ENCODE measurements at places on chromosomes 1 and 21.

DNA sequence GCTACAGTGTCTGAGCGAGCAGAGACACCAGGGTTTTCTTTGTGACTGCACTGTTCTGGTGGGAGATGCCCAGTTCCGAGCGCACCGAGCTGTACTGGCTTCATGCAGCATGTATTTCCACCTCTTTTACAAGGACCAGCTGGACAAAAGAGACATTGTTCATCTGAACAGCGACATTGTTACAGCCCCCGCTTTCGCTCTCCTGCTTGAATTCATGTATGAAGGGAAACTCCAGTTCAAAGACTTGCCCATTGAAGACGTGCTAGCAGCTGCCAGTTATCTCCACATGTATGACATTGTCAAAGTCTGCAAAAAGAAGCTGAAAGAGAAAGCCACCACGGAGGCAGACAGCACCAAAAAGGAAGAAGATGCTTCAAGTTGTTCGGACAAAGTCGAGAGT, 2.7 kb downstream of the ZBTB18 start:
- no peak for DNase-seq

DNA sequence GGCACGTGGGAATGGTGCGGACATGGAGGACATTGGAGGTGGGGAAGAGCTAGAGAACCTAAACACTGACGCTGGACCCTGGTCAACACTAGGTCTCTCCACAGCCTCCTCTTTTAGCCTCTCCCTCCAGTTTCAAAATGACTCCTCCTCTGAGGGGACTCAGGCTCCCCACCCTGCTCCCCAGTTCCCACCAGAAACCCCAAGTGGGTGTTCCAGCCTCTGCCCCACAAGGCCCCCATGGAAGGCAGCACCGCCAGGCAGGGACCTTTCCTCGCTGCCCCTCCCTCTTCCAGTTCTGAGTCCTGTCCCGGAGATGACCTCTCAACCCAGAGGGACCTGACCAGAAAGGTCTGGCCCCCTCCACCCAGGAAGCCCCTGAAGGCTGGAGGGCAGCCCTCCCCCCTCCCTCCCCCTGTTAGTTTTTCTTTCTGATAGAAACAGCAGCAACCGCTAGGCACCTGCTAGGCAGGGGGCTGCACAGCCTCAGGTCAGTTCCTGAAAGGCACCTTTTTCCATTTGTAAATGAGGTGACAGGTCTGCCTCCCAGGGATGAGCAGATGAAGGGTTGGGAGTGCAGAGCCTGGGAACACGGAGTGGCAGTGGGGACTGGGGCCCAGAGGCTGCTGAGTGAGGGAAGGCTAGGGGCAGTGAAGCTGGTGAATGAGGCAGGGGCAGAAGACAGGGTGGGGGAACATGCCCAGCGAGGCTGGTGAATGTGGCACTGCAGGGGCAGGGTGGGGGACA, 9.3 kb upstream of the ITGB2 start:
- no peak for DNase-seq

- DNase-seq: peak; percentile 46
Observed at GRCh38 chr1:156281693-156282478, 739 bp downstream of the SMG5 start.

GRCh38 chr1:240306673-240307072, 215.0 kb downstream of the FMN2 start:
- no peak for DNase-seq

DNA sequence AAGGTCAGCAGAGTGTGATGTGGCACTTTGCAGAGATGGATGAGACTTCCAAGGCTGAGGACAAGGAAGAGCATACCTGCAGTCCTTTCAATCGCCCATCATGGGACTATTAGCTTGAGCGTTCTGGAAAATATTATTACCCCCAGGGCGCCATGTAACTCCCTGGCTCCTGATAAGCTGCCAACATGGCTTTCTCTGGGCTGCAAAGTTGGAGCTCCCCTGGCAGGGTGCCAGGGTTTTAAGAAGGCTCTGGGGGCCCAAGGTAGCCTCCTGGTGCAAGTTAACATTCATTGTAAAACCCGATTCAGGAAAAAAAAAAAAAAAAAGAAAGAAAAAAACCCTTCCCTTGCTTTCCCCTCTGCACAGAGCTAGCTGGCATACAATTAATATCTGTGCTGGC, 196.7 kb downstream of the PBX1 start:
- no peak for DNase-seq

GRCh38 chr21:19011451-19011850, 607.9 kb upstream of the TMPRSS15 start:
- DNase-seq: no peak

- no peak for DNase-seq
Observed at GRCh38 chr1:163922743-163923201, 601.0 kb downstream of the NUF2 start.

DNA sequence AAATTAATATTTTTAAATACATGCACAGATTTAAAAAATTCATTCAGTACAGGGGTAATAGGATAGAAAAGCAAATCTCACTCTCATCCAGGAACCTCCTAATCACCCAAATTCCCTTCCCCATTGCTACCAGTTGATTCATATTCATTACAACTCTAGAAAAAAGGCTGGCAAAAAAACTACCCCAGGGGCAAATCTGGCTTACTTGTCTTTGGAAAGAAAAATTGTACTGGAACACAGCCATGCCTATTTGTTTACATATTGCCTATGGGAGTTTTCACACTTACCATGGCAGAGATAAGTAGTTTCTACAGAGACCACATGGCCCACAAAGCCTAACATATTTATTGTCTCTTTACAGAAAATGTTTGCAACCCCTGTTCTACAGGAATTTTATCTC, 8.9 kb upstream of the RBM34 start:
- no peak for DNase-seq

DNA sequence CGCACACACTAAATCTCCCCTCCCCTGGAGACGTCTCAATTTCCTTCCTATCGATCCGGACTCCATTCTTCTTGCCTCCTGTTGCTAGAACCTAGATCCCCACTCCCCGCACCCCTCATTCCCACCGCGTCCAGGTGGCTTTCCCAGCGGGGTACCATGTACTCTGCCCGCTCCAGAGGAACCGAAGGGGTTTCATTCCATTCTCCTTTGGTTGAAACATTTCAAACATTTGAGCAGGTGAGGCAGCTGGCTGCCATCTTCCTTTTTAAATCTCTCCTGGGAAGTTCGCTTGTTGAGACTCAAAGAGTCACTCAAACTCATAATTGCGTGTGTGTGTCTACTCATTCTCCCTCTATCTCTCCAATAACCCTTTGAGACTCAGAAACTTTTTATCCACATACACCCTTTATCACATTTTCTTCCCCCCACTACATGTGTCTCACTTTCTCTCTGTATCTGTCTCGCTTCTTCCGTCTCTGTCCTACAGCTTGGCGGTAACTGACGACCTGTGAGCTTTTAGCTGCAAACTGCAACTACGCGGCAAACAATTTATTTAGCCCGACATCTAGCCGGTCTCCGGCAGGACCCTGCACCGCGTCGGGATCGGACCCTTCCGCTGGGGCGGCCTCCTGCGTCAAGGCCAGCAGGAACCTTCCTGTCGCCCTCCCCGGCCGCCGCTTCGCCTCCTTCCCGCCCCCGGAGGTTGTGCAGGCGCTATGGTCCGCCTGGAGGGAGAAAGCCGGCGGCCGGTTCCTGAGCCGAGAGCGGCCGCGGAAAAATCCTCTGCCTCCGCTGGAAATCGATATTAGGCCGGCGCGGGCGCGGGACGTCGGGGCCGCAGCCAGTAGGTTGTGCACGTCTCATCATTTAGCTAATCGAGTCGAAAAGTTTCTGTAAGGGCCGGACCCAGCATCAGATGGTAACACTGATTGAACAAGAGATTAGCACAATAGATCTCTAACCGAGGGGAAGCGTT, 3.0 kb upstream of the FOXD3 start:
- DNase-seq: no peak
